ENCODE measurements at places on chromosomes 5 and 9.

DNA sequence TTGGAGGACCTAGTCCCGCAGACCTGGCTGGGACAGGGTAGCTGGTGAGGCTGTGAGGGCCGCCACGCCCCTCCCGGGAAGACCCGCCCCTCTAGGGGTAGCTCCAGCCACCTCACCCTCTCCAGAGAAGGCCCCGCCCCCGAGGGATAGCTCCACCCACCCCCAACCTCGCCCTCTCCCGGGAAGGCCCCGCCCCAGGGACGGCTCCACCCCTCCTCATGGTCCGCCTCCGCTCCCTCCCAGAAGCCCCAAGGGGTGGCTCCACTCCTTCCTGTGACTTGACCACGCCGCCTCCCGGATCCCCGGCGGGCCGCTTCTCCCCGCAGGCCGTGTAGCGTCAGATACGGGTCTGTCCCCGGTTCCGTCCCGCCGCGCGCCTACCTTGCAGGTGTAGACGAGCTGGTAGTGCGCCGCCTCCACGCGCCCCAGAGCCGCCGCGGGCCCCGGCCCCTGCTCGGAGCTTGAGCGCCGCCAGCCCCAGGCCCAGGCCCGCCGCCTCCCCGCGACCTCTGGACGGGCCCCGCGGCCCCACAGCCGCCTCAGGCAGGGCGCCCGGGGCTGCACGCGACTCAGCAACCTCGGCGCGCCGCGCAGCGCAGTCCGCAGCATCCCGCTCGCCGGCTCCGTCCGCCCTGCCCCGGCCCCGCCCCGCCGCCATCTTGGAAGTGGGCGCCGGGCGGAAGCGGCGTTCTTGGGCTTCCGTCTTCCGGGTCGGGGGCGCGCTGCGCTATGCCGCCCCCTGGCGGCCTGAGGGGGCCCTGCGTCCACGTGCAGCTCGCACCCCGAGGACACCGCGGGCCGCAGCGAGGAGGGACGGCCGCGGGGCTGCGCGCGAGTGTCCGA lies at the start of gene DNLZ:
TSS of gene DNLZ (minus strand) at position 639 of the 843 bp plus-strand sequence. CDS start at position 609, 30 bp downstream.
- DNase-seq: peak; percentile 79

DNA sequence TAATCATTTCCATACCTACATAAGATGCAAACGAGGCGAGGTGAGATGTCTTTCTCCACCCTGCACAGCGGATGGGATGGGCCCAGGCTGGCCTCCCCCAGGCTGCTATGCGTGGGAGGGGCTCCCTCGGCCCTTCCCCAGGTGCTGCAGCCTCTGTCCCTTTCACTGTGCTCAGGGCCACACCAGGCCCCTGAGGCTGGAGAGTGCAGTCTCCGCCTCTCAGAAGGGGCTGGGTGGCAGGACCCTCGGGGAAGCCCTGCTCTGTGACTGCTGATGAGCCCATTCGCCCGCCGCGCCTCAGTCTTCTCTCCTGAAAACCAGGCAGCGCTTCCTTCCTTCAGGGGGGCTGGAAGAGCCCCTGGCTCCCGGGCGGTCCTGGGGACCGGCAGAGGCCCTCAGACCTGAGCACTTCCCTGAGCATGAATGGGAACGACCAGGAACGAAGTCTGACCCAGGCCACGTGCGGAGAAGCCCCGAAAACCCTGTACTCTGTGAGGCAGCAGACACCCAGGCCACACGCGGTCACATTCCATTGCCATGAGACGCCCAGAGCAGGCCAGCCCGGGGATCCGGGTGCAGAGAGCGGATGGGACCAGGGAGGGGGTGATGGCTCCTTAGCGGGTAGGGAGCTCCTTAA lies 21.9 kb upstream of the NOTCH1 start:
- no peak for DNase-seq

GRCh38 chr5:176817369-176817840 lies 7.0 kb downstream of the UNC5A start:
- no peak for DNase-seq

GRCh38 chr9:125397736-125398135 lies 136.1 kb downstream of the GAPVD1 start:
- no peak for DNase-seq

- DNase-seq: no peak
Observed at GRCh38 chr5:142659405-142659804, 26.5 kb downstream of the FGF1 start.

Measured in NCI-H1048 (cell line).